ENCODE measurements at places on chromosomes 16 and 17.

DNA sequence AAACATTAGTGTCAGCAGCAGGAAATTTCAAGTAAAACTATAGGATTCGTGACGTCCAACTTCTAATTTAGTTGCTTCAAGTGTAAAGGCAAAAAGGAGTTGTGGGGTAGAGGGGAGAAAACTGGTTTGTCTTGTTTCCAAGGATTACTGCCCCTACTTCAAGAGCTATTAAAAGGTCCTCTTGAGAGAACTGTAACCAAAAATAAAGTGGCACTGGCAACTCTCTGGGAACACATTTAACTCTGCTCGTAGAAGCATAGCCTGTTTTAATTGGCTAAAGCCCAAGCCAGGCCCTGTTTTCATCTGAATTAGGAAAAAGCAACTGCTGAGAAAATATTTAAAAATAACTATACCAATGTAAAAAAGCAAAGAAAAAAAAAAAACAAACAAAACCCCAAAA, 51.8 kb upstream of the AKAP1 start:
- DNase-seq = no peak

GRCh38 chr16:473046-474043, 47.9 kb downstream of the RAB11FIP3 start:
- DNase-seq = no peak

- DNase-seq = no peak
Measured at GRCh38 chr17:45299361-45299760, 17.5 kb downstream of the MAP3K14 start.

GRCh38 chr16:22912654-22913053, 98.7 kb downstream of the HS3ST2 start:
- no peak for DNase-seq

DNA sequence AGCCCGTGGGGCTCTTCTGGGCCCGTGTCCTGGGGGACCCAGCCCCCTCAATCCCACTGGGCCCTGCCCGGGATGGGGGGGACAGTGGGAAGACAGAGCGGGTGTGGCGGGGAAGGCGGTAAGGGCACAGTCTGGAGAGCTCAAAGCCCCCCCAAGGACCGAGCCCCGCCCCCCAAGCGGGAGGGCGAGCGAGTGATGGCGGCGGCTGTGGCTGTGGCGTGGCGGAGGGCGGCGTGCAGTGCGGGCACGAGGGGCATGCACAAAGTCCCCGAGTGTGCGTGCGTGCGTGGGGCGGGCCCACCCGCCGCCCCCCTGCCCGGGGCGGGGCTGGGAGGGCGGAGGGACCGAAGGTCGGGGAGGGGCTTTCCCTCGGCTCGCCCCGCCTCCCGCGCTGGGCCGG, 3.6 kb upstream of the WDR24 start:
- no peak for DNase-seq

- DNase-seq = no peak
Measured at GRCh38 chr16:50340578-50340977, 28.2 kb downstream of the BRD7 start.

DNA sequence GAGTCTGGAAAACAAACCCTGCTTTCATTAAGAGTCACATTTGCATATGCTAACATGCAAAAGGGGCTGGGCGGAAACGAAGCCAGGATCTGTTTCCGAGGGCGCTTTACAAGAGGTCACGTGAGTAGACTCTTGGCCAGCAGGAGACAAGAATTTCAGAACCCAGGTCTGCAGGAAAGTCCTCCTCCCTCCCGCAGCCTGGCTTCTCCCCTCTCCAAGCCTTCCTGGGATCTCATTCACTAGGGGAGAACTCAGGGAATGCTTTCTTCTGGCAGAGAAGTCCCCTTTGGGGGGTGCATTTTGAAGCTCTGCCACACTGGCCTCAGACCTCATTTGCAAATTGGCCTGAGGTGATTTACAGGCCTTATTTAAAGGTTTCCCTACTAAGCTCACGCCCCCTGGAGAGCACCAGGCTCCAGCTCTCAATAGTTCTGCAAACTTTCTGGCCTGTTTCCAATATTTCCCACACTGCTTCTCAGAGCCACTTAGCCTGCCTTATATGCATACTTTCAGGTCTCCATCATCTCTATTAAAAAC, 57.2 kb upstream of the CACNG5 start:
- no peak for DNase-seq

DNA sequence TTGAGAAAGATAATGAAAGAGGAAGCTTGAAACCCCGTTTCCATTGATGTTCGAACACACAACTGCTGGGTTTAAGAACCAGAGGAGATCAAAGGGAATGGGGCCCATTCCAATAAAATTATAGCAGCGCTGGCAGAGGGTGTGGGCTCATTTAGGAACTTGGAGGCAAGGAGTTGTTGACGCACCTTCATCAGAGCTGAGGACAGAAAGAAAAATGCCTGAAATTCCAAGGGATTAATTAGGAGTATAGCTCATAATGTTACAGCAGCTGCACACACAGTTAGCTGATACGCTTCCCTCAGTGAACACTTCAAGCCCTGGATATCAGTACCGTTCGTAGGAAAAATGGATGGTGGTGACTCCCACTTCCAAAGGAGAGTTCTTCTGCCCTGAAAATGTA, 127.2 kb downstream of the AXIN2 start:
- DNase-seq = no peak

DNA sequence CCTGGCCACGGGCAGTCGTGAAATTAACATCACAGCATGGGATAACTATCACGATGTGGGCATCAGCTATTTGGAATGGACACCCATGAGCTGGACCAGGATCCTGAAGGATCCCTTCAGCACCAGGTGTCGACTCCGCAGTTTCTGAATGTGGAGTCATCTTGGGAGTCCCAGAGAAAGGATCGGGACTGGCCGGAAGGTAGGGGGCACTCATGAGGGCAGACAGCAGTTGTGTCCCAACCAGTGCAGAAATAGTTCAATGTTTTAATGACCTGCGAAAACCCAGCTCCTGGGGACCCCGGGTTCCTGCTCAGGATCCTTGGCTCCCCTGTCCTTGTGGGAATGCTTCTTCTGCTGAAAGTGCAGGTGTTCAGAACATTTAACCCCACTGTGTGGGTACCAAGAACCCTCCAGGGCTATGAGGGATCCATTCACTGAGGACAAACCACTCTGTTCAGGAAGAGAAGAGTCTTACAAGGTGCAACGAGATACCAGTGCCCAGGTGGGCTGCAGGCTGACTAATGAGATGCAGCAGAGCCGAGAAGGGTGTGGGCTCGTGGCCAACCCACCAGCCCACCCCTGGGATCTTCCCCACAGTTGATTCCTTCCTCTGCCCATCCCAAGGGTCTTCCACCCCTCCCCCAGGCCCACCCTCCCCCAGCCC, 154.8 kb downstream of the SALL1 start:
- no peak for DNase-seq

Data from activated CD8-positive, alpha-beta memory T cell treated with anti-CD3 and anti-CD28 coated beads for 24 hours (primary cell).